ENCODE measurements at places on chromosomes 16 and 17.

GRCh38 chr17:81498953-81499600, 13.5 kb downstream of the ACTG1 start:
- no peak for DNase-seq

- no peak for DNase-seq
These were observed 296.9 kb upstream of the GOT2 start for GRCh38 chr16:59030923-59031485.

DNA sequence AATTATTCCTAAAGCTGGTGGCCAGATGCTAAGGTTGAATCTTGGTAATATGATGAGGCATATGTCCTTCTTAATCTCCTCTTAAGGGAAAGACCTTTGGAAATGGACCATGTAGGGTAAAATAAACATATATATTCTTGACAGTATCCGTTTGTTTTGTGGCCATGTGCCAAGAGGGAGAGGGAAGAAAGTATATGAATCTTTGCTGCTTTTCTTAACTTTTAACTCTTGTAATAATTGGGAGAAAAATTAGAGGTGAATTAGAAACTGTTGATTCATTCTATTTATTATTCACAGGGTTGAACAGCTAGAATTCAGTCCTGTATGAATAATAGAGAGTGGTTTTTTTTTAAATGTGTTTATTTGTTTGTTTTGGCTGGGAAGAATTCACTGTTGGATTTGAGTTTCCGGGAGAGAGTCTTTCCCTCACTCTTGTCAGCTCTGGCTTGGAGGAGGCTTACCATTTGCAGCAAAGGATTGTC, 31.6 kb downstream of the AATF start:
- DNase-seq: no peak

DNA sequence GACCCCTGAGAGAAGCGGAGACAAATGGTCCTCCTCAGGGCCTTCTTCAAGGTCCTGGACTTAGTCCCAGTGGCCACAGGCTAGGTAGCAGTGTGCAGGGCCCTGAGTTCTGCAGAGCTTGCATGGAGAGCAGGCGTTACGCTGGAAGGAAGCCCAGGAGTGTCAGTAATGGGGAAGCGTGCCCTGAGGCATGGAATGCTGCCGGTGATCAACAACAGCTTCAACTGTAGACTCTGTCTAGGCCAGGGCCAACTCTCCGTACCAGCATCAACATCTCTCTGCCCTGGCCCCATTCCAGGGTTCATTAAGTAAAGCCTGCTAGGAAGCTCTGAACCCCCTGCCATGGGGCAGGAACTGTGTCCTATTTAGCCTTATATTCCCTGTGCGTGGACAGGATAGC, 568 bp upstream of the TNK1 start:
- no peak for DNase-seq

DNA sequence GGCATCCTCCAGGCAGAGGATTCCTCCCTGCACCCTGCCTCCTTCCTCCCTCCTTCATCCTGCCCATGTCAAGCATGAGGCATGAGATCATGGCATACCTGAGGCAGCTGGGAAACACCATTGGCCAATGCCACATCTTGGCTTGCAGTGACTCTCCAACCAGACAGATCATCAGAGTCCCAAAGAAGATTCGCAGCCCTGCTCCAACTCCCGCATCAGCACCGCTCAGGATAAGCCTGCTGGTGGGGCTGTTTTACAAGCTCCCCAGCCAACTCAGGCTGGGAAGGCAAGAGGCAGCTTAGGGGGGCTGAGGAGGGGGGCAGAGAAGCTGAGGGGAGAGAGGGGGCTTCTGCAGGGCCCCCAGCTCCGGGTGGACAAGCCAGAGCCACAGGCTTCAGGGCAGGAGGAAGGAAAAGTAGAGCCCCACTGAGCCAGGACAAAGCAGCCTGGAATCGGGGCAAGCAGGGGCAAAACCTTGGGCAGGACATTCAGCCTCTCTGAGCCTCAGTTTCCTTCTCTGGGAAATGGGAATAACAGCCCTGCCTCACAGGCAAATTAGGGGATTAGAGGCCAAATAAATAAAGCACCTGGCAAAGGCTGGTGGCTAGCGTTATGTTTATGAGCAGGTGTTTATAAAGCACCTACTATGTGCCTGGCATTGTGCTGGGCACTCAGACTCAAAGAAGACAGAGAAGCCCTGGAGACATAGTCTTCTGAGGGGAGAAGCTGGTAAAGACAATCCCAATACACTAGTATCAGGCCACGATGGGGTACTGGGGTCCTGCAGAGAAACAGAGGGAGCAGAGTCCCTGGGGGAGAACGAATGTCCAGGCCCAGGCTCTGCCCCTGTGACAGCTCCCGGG, 88.1 kb downstream of the GOSR1 start:
- DNase-seq: no peak

DNA sequence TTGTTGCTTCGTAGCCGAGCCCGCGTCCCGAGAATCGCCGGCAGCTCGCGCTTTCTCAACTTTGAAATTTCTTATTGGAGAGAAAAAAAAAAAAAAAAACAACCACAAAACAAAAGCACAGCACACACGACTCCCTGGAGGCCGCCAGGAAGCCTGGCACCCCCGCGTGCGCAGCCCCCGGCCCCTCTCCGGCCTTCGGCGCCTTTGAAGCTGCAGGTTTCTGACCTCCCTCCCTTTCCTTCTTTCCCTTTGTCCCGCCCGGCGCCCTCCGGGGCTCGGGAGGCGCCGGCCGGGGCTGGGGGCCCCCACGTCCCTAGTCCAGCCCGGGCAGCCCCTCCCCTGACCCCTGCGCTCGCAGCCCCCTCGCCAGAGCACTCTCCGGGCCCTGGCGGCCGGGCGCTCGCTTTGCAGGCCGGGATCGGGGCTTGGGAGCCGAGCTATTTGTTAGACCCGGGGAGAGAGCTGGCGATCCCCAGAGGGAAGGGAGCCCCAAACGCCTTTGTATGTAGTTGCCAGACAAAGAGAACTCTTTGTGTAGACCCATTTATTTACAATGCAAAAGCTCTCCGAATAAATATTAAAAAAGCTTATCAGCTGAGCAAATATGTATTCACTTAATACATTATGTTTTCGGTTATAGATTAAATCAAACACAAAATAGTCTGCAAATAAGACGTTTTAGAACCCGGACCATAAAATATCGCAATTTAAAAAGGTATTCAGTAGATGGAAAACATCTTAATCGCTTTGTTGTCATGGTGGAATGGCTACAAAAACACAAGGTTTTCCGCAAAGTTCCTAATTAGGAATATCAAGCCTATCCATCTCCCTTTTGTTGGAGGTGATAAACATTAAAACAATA, 2.3 kb downstream of the BAHCC1 start:
- no peak for DNase-seq

- no peak for DNase-seq
These were observed 1138.5 kb downstream of the CDH11 start for GRCh38 chr16:63983401-63983800.

- DNase-seq: no peak
These were observed 146.0 kb upstream of the RCVRN start for GRCh38 chr17:10051112-10051511.

- DNase-seq: no peak
These were observed 62.5 kb downstream of the FTO start for GRCh38 chr16:53766304-53767016.

DNA sequence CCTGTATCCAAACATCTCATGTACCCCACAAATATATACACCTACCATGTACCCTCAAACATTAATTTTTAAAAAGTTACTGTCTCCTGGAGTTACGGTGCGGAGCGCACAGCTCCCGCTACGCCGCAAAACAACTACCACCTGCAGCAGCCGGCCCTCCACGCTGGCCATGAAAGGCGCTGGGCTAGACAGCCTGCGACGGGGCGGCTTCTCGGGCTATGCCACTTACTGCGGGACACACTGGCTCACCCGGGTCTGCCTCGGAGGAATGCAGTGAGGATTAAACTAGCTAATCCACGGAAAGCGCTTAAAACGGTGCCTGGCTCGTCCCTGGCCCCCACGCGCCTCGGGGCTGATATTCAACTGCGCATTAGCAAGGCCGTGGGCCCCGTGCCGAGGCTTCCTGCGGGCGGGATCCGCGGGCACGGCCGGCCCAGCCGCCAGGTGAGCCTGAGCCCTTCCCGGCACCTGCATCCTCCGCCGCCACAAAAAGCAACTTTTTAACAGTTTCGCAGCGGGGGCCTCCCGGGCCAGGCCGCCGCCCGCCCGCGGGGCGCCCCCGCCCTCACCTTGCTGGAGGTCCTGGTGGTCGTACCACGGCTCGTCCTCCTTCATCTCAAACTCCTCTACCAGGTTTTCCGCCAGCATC, 633 bp downstream of the CDR2 start:
- no peak for DNase-seq

DNA sequence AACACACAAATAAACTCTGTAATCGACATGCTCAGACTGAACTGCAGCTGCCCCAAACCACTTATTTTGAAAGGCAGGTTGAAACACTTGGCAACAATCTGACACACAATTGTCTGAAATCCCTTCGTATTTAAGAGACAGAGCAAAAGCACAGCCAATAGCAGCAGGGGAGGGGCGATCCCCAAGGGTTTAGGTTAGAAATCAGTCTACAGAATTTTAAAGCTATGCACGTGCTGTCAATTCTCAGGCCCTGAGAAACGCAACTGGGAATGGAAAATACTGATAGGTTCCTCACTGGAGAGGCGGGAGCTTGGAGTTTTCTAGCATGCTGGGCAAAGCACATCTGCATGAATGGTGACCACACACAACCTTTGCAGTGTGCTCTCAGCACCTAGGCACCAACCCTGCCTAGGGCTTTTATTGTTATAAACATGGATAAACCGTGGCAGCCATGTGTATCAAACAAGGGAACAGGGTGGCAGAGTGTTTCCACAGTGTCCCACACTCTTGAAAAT, 168.0 kb downstream of the AATF start:
- no peak for DNase-seq

DNA sequence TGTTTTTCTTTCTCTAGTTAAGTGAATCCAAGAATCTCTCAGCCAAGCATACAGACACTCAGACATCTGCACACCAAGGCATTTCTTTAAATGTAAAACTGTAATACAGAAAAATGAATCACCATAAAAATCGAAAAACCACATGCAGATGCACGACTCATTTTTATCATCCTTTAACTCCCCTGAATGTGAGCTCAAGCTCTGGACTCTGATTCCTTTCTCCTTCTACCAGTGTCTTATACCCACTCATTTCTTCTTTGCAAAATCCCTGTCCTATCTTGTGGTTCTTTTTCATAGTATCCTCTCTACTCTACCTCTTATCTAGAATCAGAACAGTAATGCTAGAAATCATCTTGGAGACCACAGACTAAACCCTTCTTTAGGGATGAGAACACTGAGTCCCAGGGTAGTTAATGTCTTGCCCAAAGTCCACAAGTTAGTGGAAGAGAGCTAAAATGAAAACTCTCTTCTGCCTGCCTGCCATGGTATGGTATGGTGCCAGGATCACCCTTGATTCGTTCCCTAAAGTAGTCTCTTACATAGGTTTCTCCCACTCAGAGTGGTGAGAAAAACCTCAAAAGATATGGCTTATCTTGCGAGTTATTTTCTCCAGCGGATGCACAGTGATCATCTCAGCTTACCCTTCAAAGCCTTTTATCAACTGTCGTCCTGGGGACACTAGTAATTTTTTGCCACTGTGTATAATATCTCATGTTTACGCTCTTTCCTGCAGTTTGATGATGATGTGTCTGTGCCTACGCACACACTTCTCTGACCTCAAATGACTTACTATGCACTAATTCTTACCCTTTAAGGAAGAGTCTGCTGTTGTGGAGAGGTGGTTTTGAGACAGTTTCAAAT, 30.2 kb downstream of the BRD7 start:
- DNase-seq: no peak

DNA sequence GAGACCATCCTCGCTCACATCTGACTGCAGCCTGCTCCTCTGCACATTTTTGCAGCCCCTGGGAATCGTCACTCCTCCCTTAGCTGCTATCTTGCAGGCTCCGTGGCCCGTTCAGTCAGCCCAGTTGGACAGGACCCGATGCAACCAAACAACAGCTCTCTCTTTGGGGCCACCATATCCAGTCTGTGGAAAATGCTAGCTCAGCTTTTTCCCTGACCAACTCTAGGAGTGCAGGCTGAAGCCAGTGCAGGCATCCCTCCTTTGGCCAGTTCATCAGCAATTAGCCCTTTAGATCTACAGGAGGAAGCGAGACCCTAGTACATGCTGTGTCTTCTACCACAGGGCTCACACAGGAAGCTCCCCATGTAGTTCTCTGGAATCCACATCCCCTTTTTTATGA, 182.1 kb downstream of the HS3ST3A1 start:
- DNase-seq: no peak

DNA sequence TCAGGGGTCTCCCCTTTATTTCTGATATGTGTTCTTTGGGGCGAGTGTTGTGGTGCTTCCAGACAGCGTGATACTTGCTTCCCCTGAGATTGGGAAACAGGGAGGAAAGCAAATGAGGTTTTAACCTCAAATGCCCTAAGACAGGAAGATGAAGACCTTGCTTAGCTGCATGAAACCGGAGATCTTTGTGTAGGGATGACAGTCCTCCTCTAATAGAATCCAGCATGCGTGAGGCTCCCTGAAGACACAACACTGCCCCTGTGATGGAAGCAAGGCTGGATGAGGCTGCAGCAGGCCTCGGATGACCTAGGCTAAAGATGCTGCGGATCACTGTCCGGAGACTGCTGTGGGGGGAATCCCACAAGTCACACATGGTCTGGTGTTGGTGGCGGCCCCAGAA, 491.0 kb downstream of the CDH13 start:
- DNase-seq: no peak

DNA sequence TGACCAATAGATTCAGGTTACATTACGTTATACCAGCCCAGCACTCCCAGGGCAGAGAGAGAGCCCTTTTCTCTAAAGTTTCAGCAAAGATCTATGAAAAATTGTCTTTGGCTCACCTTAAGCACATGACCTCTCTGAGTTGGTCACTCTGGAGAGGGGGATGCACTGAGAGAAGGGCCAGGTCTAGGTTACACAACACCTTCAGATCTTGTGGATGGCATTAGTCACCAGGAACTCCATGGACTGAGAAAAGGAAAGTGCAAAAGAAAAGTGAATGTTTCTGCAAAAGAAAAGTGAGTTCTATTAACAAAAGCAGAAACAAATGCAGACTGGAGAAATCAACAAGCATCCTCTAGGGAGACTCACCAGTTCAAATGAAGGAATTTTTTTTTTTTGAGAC, 253.3 kb upstream of the SALL1 start:
- DNase-seq: no peak

GRCh38 chr16:15822957-15823356, 33.9 kb downstream of the MYH11 start:
- no peak for DNase-seq

Measured in activated CD4-positive, CD25-positive, alpha-beta regulatory T cell (primary cell).